Esophagus muscularis mucosa (tissue), 4 donors: ENCODE measurements at places on chromosomes 1 and 21. TPM values are rescaled to one million over a fixed set of nuclear protein-coding genes. Genes with fewer than 3 reads are reported as not detected.

DNA sequence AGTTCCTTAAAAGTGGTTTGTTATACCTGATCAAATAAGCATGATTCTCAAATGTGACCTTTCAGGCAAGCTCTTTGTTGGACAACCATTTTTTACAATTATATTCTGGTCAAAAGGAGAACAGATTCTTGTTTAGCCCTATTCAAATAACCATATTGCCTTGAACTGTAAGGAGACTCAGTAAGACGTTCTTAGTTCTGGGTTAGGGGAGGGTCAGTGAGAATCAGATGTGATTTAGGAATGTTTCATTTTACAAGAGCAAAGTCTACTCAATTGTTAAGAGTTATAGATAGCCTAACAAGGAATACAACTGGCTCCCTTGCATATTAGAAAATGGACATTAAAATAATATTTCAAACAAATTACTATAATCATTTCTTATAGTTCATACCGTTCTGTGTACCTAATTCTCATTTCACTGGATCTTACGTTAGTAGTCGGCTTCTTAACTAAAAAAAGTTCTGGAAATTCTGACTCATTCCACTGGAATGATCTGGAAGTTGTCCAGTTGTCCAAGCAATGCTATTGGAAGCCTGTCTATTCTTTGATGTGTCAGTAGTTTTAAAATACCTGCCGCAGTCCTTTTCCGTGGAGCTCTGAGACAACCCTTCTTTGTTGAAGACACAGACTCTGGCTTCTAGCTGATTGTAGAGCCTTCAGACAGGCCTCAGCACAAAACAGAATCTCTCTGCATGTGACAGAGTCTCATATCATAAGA, 88.8 kb downstream of the MAST2 start:
- no peak for DNase-seq
- peak overlapping the region; percentile 4 for H3K4me3 ChIP-seq

DNA sequence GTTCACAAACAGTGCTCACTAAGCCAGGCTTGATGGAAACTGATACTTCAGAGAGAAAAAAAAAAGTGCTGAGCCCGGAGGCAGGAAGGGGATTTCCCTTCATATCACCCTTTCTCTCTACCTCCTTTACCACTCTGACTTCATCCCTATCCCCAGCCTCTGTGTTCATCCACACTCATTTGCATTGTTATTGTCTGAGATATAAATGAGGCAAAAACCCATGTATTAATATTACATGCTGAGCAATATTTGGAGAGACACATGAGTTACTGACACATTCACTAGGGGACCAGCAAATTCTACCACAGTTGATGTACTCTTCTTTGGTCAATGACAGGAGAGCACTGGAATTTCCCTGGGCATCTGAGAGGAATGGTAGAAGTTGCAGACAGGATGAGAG, 175.8 kb downstream of the TNFSF18 start:
- no peak overlapping the region for H3K4me3 ChIP-seq
- no peaks in the 10 kb centered on the region for H3K27me3 ChIP-seq
- H3K27ac ChIP-seq = no peak overlapping the region
- H3K4me1 ChIP-seq = no peaks in the 10 kb centered on the region
- H3K36me3 ChIP-seq = no peaks in the 10 kb centered on the region

- no peaks in the 10 kb centered on the region for H3K4me1 ChIP-seq
- DNase-seq = no peak
- no peak overlapping the region for H3K27ac ChIP-seq
- no peaks in the 10 kb centered on the region for H3K36me3 ChIP-seq
Measured at GRCh38 chr1:96080925-96081324, 640.7 kb upstream of the PTBP2 start.

DNA sequence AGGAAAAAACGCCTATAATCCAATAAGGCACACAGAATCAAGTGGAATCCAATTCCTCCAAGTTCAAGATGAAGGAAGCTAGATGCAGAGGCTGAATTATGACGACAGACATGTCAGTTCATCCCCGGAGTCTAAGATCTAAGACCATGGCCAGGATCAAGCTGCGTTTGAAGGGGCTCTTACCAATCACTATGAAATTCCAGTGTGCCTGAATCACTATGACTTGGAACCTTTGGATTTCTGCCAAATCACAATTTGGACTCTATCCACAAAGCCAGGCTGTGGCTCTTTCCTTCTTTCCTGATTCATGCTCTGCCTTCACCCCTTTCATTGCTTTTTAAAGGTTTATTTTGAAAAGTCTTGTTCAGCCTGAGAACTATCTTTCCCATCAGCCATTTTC, 17.1 kb downstream of the OLIG2 start:
- no peak overlapping the region for H3K4me3 ChIP-seq
- no peaks in the 10 kb centered on the region for H3K4me1 ChIP-seq
- H3K27ac ChIP-seq = no peak overlapping the region

DNA sequence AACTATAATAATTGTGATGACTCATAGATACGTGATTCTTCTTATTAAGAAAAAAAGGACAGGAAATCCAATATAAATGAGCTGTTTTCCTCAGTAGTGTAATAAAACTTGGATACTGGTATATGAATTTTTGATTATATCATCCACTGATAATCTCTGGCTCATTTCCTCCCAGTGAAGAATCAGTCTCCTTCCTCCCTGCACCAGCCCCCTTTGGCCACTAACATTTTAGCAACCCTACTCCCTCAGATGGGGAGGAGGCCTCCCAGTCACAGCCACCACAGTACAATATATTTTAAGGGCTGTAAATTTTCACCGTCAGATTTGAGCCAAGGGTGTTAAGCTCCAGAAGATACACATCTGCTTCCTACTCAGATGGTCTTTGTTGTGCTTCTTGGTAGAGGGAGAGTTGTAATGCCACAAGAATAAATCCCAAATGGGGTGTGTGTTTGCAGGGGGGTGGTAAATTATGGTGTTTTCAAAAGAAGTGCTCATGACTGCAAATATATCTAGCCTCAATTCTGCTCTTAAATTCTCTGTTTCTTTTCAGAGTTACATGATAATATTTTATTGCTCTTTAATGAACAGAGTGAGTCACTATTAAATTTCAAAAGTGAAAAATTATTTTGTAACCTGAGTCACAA, 153.5 kb downstream of the HLX start:
- H3K4me3 ChIP-seq = no peak overlapping the region
- H3K27ac ChIP-seq = peak overlapping the region; percentile 36
- no peaks in the 10 kb centered on the region for H3K27me3 ChIP-seq
- DNase-seq = no peak
- no peaks in the 10 kb centered on the region for H3K36me3 ChIP-seq
- H3K4me1 ChIP-seq = peaks cover 69% of the 10 kb centered on the region

- no peak for DNase-seq
- no peaks in the 10 kb centered on the region for H3K27me3 ChIP-seq
- peaks cover 29% of the 10 kb centered on the region for H3K4me1 ChIP-seq
Measured at GRCh38 chr1:8238141-8239038, 79.5 kb upstream of the SLC45A1 start.

DNA sequence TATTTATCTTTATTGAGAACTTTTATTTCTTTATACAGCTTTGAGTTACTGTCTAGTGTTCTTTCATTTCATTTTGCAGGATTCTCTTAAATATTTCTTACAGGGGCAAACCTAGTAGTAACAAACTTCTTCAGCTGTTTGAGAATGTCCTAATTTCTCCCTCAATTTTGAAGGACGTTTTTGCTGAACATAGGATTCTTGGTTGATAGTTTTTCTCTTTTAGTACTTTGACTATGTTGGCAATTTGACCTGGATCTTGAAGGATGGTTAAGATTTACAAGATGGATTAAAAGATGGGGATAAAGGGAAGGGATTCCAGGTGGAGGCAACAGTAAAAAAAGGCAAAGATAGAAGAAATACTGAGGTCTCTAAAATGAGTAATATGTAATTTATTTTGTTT, 38.9 kb downstream of the XPR1 start:
- H3K27ac ChIP-seq = no peak overlapping the region
- H3K36me3 ChIP-seq = no peaks in the 10 kb centered on the region
- H3K27me3 ChIP-seq = no peaks in the 10 kb centered on the region
- no peak for DNase-seq
- no peak overlapping the region for H3K4me3 ChIP-seq
- H3K4me1 ChIP-seq = peaks cover 8% of the 10 kb centered on the region

DNA sequence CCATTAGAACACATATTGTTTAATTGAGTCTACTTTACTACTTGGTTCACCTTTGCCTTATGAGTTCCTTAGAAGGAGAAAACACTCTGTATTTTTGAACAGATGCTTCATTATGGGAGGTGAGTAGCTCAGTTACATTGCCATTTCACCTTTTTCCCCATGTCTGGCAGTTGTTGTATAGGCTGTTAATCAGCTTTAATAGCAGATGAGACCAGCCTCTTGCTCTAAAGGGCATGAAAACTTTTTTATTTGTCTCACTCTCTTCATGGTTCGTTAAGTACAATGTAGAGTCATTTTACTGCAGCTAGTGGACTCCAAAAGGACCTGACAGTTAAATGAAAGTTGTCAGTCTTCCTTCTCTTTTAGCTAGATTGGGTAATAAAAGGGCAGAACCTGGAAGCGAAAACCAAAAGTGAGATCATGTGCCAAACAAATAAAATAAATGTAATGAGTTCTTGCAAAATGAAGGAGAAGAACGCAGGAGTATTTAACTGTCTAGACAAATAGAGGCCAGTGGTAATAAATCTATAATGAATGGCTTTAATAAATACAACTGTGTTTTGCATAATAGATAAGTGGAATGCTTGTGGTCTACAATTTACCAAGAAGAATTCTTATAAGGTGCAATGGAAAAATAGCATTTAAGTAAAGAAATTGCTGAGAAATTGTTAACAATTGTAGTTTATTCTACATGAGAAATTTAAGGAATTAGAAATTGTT, 180.0 kb upstream of the NEGR1 start:
- H3K36me3 ChIP-seq = no peaks in the 10 kb centered on the region
- H3K27me3 ChIP-seq = no peaks in the 10 kb centered on the region
- H3K4me1 ChIP-seq = no peaks in the 10 kb centered on the region

DNA sequence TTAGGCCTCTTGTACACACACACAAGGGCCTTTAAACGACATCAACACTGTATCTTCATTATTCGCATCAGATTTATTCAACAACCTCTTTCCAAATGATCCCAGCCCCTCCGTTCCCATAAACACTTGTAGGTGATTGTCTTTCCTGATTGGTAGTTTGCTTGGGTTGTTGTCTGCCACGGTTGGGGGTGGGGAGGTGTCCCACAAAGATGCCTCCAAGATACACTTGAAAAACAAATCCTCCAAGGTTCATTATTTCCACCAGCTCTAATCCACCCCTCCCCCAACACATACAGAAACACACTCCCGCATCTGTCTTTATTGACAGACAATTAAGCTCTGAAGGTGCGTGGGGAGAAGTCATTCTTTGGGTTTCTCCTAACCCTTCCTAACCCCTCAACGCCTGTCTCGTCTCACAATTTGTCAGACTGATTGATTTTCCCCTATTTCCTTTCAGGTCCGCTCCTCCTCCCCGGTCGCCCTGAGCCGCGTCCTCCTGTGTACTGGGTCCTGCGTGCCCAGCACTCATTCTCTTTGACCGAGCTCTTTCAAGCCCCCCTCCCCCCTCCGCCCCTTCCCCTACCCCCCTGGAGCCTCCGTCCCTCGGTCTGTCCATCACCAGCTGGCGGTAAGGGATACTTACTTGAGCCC, 1.4 kb downstream of the WDR26 start:
- H3K27ac ChIP-seq = peak overlapping the region; percentile 97
- H3K36me3 ChIP-seq = peaks cover 8% of the 10 kb centered on the region
- peaks cover 62% of the 10 kb centered on the region for H3K4me1 ChIP-seq
- peak overlapping the region; percentile 84 for H3K4me3 ChIP-seq

- H3K36me3 ChIP-seq = no peaks in the 10 kb centered on the region
- peaks cover 27% of the 10 kb centered on the region for H3K4me1 ChIP-seq
- H3K4me3 ChIP-seq = no peak overlapping the region
- peaks cover 44% of the 10 kb centered on the region for H3K27me3 ChIP-seq
Measured at GRCh38 chr1:3073489-3074296, 4.7 kb downstream of the PRDM16 start.

DNA sequence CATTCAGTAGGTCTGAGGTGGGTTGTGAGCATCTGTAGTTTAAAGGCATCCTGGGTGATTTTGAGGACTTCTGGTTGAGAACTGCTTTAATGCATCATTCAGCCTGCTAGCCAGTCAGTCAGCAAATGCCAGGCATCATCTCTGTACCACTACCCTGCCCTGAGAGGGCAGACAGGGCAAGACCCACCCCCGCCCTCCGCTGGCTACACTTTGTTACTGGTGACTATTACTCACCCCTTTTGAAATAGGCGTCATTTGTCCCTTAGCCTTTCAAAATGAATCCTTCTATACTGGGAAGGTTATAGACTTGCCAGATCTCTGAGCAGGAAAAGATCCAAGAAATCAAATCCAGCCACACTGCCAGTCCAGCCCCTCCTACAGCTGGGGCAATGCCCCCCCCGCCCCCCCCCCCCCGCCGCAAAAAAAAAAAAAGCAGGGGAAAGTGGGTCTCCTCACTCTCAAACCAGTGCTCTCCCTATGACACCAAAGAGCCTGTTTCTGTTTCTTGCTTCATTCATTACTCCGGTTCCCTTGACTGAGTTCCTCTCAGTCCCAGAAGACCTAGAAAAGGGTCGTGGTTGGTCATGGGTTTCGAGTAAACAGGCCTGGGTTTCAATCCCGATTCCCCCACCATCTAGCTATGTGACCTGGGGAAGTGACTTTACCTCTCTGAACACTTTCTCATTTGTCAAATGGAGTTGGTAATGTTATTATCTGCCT, 4.4 kb downstream of the SELENON start:
- H3K27ac ChIP-seq = peak overlapping the region; percentile 57
- DNase-seq = no peak
- peaks cover 44% of the 10 kb centered on the region for H3K36me3 ChIP-seq

GRCh38 chr21:37467082-37467481, 100.5 kb downstream of the DYRK1A start:
- H3K4me1 ChIP-seq = peaks cover 37% of the 10 kb centered on the region
- H3K4me3 ChIP-seq = no peak overlapping the region
- H3K27ac ChIP-seq = no peak overlapping the region
- no peaks in the 10 kb centered on the region for H3K36me3 ChIP-seq
- no peak for DNase-seq

- H3K4me1 ChIP-seq = peaks cover 10% of the 10 kb centered on the region
- H3K36me3 ChIP-seq = no peaks in the 10 kb centered on the region
- no peak for DNase-seq
- no peak overlapping the region for H3K4me3 ChIP-seq
Measured at GRCh38 chr1:9145021-9145668, 16.2 kb upstream of the GPR157 start.

DNA sequence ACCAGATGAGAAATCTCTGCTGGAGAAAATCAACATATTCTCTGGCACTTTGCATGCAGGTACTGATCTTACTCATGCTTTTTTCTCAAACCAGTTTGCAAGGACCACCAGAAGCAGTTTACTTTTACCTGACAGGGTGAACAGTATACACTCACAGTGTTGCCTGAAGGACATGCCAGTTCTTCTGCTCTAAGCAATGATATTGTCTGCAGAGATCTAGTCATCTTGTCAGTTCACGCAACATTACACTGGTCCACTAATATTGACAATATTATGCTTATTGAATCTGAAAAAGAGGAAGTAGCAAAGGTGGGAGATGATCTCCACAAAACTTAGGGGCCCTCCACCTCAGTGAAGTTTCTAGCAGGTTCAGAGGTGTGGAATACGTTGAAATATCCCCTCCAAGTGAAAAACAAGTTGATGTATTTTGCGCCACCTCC, 3.8 kb upstream of the S100B start:
- DNase-seq = no peak
- H3K27me3 ChIP-seq = no peaks in the 10 kb centered on the region
- H3K4me3 ChIP-seq = no peak overlapping the region

- no peaks in the 10 kb centered on the region for H3K36me3 ChIP-seq
- no peaks in the 10 kb centered on the region for H3K4me1 ChIP-seq
- H3K4me3 ChIP-seq = no peak overlapping the region
- H3K27ac ChIP-seq = no peak overlapping the region
Measured at GRCh38 chr1:18299441-18300338, 181.0 kb upstream of the KLHDC7A start.

- H3K27me3 ChIP-seq = no peaks in the 10 kb centered on the region
- H3K4me3 ChIP-seq = no peak overlapping the region
- peaks cover 8% of the 10 kb centered on the region for H3K36me3 ChIP-seq
- peaks cover 5% of the 10 kb centered on the region for H3K4me1 ChIP-seq
Measured at GRCh38 chr1:243598433-243598832, 251.6 kb downstream of the AKT3 start.

The NR1I3 gene
- not detected for total RNA-seq

The RERE gene
- total RNA-seq = 169 TPM
